ENCODE measurements at places on chromosomes 11 and 22. TPM values are rescaled to one million over a fixed set of nuclear protein-coding genes. Genes with fewer than 3 reads are reported as not detected.

The SERPING1 gene
- 9.5 TPM for total RNA-seq

The OR52B6 gene
- total RNA-seq = not detected

The P2RY2 gene
- total RNA-seq = not detected

The MIOX gene
- total RNA-seq = not detected

The BIRC3 gene
- 4.4 TPM for total RNA-seq

The SLC15A3 gene
- 9.9 TPM for total RNA-seq

The TMEM151A gene
- total RNA-seq = 23.5 TPM

The POTEH gene
- not detected for total RNA-seq

The THRSP gene
- total RNA-seq = not detected

The RAG1 gene
- 0.69 TPM for total RNA-seq

The DMC1 gene
- total RNA-seq = 7.6 TPM

Data from diencephalon (tissue), 1 donor.